ENCODE measurements at places on chromosomes 12 and 14.

- no peak for DNase-seq
These were observed 219.4 kb downstream of the FOXN3 start for GRCh38 chr14:89197623-89198022.

DNA sequence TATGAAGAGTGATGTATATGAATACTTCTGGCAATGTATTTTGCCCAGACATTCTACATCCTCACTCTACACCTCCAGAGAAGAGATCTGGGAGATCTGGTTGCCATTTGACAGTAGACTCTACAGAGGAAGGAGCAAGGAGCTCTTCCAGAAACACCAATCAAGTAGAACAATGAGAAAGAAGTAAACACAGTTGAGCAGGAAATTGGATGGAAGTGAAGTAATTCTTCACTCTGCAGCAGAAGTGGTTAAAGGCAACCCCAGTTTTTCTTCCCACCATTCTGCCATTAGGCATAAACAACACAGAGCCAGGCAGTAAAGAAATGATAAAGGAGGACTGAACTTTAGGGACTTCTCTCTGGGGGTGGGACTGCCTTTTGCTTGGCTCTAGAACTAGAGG lies 48.5 kb upstream of the PRICKLE1 start:
- DNase-seq = no peak

DNA sequence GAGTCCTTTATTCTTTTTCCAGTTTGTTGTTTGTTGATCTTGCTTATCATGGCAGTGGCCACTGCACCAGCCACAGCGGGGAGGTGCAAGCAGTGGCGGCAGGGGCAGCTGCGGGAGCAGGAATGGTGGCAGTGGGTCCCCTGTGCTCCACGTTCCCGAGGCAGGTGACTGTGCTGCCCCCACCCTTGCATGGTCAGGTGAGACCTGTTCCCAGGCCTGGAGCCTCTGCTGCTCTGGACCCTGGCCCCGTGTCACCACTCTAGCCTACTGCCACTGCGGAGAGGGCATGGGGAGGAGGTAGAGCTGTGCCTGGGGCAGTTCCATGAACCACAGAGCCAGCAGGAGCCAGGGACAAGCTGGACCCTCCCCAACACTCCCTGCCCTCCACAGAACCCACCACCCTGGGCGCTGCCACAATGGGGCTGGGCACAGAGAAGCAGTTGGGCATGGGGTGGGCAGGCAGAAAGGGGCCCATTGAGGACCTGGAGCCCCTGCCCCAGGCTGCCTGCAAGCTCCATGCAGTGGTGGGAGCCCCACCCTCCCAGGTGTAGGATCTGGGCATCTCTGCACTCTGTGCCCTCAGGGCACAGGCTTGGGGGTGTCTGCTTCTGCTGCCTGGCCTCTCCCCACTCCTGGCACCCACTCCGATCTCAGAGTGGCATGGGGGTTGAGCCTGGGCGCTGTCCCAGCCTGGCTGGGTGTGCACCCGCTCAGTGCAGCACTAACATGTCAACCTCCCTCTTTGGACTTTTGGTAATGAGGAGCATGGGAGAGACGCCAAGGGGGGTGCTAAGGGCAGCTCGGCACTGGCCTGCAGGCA lies 23.1 kb upstream of the WDR20 start:
- DNase-seq = no peak

DNA sequence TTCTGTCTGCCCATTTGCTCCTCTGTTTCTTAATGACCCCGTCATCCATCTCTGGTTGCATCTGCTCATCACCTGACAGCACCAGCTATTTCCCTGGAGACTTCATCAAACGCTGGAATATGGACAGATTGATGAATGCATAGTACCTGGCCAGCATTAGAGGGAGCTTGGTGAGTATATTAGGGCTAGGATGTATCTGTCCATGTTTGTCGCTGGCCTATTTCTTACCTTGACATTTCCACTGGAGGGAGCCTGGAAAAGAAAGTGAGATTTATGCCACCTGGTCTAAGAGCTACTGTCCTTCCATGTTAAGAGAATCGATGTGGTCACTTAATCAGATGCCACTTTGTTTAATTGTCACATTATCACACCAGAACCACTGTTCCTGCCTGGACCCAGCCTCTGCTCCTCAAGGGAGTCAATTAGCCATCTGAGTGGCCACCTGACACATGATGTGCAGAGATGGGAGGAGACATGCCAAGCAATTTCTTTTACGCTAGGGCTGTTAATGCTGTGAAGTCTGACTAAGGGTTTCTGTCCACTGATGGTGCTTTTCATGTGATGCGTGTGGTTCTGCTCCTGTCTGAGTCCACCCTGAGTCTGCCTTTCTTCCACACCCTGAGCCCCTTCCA lies 75.3 kb upstream of the SFSWAP start:
- no peak for DNase-seq

DNA sequence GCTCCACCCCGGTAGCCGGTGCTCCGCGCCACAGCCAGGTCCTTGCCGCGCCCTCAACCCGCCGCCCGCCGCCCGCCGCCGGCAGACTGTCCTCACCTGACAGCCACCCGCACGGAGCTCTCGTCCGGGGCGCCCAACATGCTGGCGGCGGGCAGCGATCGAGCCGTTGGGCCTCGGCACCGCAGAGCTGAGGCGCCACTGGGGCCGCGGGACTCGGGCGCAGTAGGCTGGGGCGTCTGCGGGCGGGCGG lies 164 bp downstream of the KIF21A start:
- DNase-seq = no peak

DNA sequence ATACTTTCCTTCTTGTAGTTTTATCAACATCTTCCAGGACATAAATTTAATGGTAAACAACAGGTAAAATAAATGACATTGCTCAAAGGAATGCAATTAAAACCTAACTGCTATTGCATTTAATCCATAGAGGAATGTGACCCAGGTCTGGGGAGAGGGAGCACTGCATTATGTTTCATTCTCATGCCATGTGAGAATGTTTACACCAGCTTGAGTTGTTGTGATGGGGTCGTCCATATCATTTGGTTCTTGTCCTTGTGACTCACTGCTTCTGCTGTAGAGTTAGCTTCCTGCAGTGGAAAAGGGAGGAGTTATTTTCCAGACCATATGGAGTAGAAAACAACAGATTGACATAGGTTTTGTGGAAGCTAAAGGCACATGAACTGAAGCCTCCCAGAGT lies 129.3 kb upstream of the PMCH start:
- DNase-seq = no peak

GRCh38 chr12:27631813-27632491 lies 64.3 kb upstream of the REP15 start:
- no peak for DNase-seq

DNA sequence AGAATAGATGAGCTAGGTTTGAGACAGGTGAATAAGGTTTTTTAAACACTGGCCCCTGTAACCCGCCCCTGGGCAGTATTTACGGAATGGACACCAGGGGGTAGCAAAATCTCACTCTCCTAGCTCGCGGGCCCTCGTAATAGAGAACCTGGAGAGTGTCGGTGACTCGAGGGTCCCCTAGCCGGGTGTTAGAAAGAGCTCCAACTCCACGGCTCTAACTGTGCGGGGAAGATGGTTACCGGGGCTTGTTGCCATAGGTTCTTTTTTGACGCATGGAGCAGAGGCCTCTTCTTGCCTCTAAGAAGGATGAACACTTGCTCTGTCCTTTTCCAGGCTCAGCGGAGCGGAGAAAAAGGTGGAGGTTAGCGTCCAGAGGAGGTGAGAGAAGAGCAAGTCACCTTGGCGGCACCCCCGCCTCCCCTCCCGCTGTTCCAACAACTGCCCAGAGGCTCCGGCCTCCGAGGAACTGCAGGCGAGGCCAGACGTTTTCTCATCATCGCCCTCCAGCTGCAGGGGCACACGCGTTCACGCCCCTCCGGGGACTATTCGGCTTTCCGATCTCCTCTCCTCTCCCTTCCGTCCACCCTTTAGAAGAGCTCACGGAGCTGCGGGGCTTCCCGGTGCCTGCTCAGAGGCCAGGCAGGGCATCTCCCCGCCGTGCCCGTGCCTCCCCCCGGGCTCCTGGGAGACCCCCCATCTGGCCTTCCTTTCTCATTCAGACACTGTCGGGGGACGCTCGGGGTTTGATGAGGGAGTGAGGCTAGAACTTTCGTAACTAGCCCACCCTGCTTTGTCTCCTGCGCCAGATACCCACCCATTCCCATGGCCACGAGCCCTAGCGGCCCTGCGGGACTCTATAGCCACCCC lies 1.4 kb upstream of the ARHGEF40 start:
- no peak for DNase-seq

- DNase-seq = peak; percentile 82
These were observed at the start of gene GPR162 for GRCh38 chr12:6821591-6822425. Gene GPR162, plus strand, starts transcription at chr12:6821821. Its CDS starts 2,078 bp downstream, at chr12:6823899.

DNA sequence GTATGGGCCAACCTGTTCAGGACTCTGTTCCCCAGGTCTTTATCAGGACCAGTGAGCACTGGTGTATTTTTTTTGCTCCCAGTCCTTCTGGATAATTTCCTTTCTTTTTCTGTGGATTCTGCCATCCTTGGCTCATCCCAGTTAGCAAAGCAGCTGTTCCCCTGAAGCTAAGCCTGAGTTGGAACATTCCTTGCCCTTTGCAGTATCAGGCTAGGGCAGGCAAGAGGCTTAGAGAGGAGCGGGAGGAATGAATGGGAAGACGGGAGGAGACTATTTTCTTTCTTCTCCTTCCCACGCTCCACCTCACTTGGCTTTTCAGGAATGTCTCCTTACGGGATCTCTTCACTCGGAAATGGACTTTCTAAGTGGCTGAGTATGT lies 29.2 kb downstream of the ERG28 start:
- DNase-seq = no peak

DNA sequence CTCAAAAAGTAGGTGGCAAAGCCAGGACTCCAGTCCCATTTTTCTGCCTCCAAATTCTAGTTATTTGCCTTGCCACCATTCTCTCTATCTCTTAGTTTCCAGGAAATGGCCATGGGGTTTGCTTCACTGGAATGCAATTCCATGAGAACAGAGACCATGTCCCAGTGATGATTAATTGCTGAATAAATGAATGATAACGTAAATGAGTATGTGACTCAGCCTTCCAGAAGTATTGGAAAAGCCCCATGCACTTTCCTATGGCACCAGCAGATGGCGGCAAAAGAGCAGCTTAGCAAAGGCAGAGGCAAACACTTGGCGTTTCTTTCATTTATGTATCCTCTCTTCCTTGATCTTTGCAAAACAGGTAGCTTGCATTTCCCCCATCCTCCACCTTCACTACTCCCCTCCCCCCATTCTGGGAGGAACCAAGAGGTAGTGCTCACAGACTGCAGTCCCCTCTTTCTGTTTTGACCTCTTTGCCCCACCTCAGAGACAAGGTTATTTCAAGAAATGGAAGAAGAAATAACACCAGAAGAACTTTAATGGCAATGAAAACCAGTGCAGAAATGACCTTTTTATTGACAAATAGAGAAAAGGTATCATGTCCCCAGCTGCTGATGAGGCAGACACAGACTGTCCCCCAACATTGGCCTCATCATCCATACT lies 21.3 kb downstream of the TBX3 start:
- peak; percentile 91 for DNase-seq

DNA sequence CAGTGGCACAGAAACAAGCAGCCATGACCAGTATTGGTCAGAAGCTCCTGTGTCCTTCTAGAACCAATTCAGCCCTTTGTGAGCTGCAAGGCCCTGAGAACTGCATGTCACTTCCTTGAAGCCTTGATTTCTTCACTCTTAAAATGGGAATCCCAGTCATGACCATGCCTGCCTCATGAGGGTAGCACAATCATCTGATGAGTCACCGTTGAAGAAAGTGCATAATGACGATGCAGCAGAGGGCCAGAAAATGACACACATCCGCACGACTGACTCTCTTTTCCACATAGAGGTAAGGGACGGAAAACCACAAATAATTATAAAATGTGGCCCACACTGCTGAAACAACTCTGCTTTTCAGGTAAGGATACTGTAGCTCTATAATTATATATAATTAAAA lies 777.4 kb downstream of the BCL11B start:
- no peak for DNase-seq

- DNase-seq = no peak
These were observed 11.3 kb upstream of the PRIMA1 start for GRCh38 chr14:93799617-93799988.

DNA sequence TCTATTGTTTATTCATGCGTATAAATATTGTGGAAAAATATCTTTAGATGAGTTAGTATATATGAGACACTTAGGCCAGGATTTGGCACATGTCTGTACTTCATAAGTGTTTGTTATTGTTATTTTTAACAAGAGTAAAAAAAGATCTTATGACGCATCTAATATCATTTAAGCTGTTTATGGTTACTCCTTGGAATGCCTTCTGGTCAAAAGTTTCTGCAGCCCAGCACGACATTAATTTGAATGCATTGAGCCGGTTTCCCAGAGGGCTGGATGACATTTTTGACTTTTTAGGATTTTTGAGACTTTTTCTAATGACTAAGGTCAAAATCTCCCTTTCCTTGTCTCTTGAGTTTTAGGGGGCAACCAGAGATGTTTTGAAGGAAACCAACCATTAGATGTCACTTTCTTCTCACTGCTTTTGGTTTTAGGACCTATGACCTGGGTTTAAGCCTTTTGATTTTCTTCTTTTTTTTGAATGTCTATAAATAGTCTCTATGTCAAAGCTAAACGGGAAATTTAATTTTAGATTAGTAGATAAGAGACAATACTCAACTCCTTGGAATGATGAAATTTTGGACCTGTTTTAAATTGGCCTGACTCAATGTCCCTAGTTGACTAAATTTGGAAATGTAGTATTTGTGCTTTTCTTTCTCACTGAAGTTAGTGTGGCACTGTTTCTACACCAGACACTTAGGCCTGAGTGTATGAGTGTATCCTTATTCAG lies 215.5 kb downstream of the AEBP2 start:
- no peak for DNase-seq

Data from H1 (cell line).